ENCODE measurements at places on chromosomes 1 and 21.

GRCh38 chr1:6460301-6461050 is 5.5 kb downstream of the TNFRSF25 start:
- DNase-seq = peak; percentile 89

- no peak for DNase-seq
These were observed 26.3 kb upstream of the TINAGL1 start for GRCh38 chr1:31549809-31550620.

GRCh38 chr1:19208710-19209438 is 1.2 kb downstream of the UBR4 start:
- no peak for DNase-seq

GRCh38 chr1:109383854-109384253 is 13.9 kb downstream of the SORT1 start:
- DNase-seq = no peak

DNA sequence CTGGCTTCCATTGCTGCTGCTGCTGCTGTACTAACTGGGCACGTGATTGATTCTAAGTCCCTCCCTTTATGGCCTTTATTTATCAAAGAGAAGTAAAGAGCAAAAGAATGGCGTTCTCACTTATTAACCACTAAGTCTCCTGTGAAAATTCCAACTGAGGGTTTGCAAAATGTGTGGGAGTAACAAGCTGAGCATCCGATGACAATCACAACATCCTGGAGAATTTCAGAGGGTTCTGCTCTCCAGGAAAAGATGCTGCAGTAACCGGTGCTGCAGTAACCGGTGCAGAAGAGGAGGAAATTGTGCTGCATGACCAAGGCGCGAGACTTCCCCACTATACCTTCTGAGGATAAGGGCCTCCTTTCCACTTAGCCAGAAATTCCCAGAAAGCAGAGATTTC is 12.7 kb upstream of the MX2 start:
- no peak for DNase-seq

- no peak for DNase-seq
These were observed 28.5 kb downstream of the MAP3K21 start for GRCh38 chr1:233355841-233356704.

DNA sequence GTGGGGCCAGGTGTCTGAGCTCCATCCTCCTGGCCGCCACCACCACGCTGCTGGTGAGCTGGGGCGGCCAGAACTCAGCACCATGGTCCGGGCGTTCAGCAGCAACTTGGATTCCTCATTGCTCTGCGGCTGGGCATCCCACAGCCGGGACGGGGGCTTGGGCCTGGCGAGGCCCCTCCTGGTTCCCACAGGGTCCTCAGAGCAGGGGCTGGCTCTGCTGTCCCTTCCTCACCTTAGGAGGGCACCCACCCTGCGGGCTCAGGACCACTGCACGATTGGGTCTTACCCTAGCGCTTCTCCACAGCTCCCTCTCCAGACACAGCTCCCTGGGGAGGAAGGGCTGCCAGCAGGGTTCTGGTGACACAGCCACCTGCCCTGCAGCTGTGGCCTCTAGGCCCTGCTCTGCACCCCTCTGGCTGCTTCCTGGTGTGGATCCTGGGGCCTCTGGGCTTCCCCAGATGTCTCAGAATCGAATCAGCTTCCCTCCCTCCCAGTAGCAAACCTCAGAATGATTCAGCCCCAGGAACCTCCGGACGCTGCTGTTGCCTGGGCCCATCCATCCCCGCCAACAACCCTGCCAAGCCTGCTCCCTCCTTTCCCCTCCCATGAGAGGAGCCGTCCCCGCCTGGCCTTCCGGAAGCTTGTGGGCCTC is 25.0 kb downstream of the CRYAA start:
- DNase-seq = no peak

- no peak for DNase-seq
These were observed 163.8 kb downstream of the COL24A1 start for GRCh38 chr1:85992791-85993190.

DNA sequence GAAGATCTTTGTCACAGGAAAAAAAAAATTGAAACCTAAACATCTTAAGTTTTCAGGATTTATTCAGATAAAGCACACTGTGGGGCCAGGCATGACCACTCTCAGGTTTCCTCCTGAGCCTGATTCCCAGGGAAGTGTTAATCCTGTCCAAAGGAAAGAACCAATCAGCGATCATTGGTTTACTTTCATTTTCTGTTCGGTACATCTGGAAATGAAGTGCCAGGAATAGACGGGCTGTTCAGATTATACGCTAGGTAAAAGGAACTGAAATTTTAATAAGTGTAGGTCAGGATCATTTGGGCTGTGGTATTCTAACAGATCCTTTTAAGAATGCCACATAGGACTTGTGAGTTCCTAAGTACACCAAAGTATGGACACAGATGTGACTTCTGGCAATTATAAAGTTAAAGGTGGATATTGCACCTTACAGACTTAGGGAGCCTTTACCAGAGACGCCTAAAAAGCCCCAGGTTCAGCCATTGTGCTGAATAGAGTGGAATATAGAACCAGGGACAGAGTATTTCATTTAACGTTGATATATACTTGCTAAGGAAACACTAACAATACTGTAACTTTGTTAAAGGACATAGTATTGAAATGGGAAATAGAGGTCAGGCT is 9.3 kb upstream of the CACYBP start:
- peak; percentile 42 for DNase-seq

GRCh38 chr1:38021969-38022368 is 9.4 kb downstream of the UTP11 start:
- DNase-seq = no peak

GRCh38 chr1:56200442-56200841 is 378.9 kb downstream of the PLPP3 start:
- no peak for DNase-seq

GRCh38 chr1:10909697-10910680 is 102.5 kb upstream of the TARDBP start:
- peak; percentile 84 for DNase-seq

DNA sequence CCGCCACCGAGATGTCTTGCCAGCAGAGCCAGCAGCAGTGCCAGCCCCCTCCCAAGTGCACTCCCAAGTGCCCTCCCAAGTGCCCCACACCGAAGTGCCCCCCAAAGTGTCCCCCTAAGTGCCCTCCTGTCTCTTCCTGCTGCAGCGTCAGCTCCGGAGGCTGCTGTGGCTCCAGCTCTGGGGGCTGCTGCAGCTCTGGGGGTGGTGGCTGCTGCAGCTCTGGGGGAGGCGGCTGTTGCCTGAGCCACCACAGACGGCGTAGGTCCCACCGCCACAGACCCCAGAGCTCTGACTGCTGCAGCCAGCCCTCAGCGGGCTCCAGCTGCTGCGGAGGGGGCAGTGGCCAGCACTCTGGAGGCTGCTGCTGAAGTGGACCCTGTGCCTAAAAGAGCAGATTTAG is 1.4 kb downstream of the LCE1F start:
- DNase-seq = no peak

DNA sequence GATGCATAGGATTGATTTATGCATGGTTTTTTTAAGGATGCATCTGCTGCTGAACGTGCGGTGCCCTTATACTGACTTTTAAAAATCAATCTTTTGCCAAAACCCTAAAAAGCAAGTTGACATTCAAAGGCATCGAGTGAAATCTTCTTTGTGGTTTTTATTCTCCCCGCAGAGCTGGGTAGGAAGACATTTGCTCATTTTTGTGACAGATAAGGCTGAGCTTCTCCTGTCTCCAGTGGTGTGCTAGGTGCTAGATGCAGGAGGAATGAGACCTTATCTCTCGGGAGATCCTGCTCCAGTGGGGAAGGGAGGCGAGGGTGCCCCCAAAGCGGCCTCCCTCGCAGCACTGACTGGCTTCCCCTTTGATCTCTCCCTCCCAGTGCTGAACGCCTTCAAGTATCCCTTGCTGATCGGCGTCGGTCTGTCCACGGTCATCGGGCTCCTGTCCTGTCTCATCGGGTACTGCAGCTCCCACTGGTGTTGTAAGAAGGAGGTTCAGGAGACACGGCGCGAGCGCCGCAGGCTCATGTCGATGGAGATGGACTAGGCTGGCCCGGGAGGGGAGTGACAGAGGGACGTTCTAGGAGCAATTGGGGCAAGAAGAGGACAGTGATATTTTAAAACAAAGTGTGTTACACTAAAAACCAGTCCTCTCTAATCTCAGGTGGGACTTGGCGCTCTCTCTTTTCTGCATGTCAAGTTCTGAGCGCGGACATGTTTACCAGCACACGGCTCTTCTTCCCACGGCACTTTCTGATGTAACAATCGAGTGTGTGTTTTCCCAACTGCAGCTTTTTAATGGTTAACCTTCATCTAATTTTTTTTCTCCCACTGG is 14.9 kb upstream of the CD101 start:
- DNase-seq = no peak

DNA sequence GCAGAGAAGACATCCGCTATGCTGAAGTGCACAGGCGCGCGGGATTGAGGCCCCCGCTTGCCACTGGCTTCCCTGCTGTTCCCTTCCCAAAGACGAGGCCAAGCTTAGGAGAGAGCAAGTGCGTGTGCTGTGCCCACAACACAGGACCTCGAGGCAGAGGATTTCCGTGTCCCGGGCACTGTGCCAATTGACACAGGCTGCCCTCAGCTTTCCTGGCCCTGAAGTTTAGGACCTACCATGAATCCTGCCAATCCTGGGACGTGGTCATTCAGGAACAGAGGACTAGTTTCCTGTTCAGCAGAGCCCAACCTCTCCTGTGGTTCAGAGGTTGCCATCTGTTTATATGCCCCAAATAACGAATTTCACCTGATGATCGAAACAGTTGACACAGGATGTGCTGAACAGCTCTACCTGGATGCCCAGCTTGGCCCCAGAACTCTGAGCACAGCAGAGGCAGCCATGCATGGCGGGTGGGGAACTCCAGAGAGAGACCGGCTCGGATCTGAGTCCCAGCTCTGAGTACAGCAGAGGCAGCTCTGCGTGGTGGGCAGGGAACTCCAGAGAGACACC is 22.0 kb downstream of the SLC37A1 start:
- no peak for DNase-seq

- DNase-seq = no peak
These were observed 265.8 kb downstream of the NFIA start for GRCh38 chr1:61348025-61348665.

GRCh38 chr1:110210604-110211495 is 736 bp downstream of the KCNC4 start:
- peak; percentile 49 for DNase-seq

- DNase-seq = no peak
These were observed 27.2 kb upstream of the CAPZB start for GRCh38 chr1:19512545-19512944.

DNA sequence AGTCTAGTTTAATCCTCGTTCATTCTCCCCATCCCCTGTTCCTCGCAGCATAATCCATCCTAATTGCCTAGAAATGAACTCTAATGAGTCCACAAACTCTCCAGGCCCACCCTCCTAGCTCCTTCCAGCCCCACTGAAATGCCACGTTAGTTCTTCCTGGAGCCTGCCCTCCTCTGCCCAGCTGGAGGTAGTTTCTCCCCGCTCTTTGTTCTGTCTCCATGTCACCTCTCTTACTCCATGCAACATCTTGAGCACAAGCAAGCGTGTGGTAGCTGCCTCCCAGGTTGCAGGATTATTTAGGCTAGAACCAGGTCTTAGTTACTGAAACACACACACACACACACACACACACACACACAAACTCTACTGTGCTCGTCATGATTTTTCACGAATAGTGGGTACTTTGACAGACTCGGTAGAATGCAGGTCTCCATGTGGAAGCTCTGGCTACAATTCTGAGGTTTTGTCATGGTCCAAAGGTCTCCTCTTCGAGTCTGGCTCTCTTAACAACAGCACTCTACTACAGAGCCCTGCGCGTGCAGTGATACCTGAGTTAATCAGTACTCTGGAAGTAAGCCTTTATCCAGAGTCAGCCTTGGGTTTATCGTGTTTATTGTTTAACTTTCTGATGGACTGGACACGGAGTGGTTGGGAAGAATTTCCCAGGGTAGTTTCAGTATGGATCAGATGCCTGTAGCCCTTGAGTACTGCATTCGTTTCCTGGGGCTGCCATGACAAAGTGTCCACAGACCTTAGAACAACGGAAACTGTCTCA is 27.5 kb downstream of the HUNK start:
- DNase-seq = no peak

GRCh38 chr1:54265659-54266058 is 65.7 kb downstream of the MRPL37 start:
- no peak for DNase-seq

GRCh38 chr1:3119725-3120124 is 50.7 kb downstream of the PRDM16 start:
- no peak for DNase-seq

- DNase-seq = no peak
These were observed 54.8 kb downstream of the SSX2IP start for GRCh38 chr1:84635429-84635828.

GRCh38 chr1:217029281-217030157 is 306.3 kb upstream of the ESRRG start:
- no peak for DNase-seq

DNA sequence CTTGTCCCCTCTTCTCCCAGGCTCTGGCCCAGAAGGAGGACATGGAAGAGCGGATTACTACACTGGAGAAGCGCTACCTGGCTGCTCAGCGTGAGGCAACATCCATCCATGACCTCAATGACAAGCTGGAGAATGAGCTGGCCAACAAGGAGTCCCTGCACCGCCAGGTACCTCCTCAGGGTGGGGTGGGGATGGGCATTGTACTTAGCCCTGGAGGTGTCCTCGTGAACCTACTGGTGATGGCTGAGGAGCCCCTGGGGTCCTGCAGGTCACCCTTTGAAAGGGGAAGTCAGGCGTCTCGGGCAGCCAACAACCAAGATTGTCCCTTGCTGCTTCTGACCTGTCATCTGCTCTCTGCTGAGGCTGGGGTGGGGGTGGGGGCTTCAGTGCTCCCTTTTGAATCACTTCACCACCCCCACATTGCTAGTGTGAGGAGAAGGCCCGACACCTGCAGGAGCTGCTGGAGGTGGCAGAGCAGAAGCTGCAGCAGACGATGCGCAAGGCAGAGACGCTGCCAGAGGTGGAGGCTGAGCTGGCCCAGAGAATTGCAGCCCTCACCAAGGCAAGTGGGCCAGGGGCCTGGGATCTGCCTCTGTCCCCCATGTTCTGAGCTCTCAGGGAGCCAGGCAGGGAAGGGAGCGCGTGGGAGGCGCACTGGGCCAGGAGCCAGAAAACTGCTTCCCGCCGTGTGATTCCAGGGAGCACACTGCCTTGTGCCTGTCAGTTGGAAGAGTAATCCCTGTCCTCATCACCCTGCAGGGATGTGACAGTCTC is 19.7 kb downstream of the PPFIA4 start:
- DNase-seq = no peak

- DNase-seq = peak; percentile 3
These were observed 14.9 kb upstream of the PAQR7 start for GRCh38 chr1:25890239-25891034.
